NCI-H524 treated with DMSO at 0.1 percent for 48 hours (cell line): ENCODE measurements at places on chromosomes 1 and 21.

GRCh38 chr1:55140546-55140983 is 74.6 kb downstream of the USP24 start:
- no peak for DNase-seq

GRCh38 chr1:156503698-156504437 is 3.3 kb upstream of the MEF2D start:
- no peak for DNase-seq

DNA sequence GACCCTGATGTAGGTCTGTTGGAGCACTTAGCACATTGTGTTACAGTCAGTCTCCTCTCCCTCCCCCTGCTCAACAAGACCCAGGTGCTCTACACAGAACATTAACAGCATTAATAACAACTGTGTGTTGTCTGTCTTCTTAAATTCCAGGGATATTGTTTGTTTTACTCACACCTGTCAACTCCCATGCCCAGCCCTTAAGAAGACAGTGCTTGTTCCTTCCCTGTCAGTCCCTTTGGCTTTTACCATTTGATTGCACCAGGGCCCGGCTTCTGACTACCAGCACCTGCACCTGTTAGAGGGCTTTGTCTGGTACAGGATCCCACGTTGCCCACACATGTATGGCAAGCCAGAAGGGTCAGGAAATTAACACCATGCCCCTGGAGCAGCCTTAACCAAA is 11.7 kb downstream of the RIMKLA start:
- DNase-seq, result no peak

DNA sequence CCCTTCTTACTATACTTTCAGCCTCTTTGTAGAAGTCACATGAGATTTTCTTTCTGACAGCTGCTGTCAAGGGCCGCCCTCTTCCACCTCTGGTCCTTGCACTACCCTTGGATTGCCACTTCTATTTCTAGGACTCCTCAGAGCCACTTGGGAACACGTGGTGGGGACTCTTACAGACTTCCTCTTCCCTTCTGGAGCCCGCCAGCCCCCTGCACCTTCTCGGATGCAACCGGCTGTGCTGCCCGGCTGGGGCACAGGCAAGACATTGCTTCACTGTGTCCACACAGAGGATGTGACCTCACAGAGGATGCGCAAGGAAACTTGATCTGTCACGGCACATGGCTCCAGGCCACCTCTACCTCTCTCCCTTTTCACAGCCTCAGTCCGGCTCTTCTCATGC is 2.4 kb upstream of the IKBKE start:
- DNase-seq, result peak; percentile 6

GRCh38 chr1:230823931-230824381 is 44.4 kb downstream of the C1orf198 start:
- DNase-seq, result no peak

GRCh38 chr1:1889847-1890505 is 911 bp downstream of the GNB1 start:
- DNase-seq, result no peak

DNA sequence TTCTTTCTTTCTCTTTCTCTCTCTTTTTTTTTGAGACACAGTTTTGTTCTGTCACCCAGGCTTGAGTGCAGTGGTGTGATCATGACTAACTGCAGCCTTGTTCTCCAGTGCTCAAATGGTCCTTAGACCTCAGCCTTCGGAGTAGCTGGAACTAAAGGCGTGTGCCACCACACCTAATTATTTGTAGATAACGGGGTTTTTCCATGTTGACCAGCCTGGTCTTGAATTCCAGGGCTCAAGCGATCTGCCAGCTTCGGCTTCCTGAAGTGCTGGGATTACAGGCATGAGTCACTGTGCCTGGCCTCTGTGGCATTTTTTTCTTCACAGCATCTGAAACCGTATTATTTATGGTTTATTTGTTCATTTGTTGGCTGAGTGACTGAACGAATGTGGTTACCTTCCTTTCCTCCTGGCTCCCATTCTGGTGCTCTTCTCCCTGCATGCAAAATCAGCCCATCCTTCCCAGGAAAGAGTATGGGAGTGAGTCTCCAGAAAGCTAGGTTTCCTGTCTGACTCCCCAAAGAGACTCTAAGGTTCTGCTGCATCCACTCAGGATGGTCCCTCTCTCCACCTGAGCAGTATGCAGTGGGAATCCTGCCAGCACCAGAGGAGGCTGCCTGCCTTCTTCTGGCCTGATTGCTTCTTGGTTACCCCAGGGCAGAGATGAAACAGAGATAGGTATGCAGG is 155.0 kb upstream of the BEND5 start:
- no peak for DNase-seq

- no peak for DNase-seq
Observed at GRCh38 chr1:27990920-27991537, 31.3 kb downstream of the XKR8 start.

DNA sequence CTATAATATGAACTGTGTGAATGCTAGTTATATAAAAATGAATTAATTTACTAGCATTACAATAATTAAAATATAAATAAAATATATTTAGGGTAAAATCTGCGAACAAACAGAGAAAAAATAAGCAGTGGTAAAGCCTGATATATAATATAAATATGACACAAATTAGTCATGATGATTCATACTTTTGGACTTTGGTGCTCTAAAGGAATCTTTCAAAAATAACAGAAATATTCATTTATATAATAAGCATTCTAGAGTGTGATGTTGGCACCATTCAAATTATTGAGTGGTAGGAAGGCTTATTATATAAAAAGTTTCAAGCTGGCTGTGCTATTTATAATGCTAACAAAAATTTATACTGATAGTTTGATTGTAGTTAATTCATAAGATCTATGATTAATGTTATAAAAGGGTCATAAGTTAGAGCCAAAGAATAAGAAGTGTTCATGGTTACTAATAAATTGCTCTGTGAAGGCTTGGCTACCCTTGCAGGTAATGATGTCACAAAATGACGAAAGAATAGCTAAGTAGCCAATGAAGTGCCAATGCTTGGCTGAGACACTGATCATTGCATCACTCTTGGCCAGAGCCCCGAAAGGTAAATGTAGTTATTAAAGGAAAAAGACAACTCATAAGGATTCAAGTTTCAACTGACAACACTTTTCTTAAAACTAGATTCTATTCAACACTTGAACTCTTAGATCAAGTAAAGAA is 108.7 kb downstream of the USH2A start:
- no peak for DNase-seq

DNA sequence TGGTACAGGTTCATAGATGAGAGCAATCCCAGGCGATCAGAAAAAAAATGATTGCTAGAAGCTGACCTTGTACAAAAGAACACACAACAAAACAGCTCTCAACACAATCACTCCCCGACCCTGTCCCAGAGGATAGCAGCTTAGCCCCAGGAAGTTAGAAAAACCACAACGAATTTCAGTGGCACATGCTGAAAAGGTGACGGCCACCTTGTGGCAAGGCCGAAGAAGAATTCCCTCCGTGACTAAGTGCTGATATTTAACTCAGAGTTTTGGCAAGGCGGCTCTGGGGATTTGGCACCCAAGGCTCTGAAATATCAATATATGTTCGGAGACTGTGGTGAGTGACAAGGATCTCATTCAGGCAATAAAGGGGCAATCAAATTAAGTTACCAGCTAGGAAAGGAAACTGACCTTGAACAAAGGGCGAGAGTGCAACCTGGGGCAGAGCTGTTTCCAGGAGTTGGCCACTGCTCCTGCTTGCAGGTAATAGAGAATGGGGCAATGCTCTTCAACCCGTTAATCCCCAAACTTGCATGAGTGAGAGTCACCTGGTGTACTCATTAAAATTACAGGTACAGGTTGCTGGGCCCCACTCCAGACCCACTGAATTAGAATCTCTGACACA is 96.2 kb downstream of the BEND5 start:
- DNase-seq, result no peak

- no peak for DNase-seq
Observed at GRCh38 chr1:201163707-201164106, 9.4 kb upstream of the TMEM9 start.
